ENCODE measurements at places on chromosomes 5 and 9. TPM values are rescaled to one million over a fixed set of nuclear protein-coding genes. Genes with fewer than 3 reads are reported as not detected.

GRCh38 chr5:9269014-9269413 lies 276.9 kb downstream of the SEMA5A start:
- no peak for DNase-seq

GRCh38 chr5:144183254-144183889 lies 12.7 kb downstream of the KCTD16 start:
- no peak for DNase-seq

DNA sequence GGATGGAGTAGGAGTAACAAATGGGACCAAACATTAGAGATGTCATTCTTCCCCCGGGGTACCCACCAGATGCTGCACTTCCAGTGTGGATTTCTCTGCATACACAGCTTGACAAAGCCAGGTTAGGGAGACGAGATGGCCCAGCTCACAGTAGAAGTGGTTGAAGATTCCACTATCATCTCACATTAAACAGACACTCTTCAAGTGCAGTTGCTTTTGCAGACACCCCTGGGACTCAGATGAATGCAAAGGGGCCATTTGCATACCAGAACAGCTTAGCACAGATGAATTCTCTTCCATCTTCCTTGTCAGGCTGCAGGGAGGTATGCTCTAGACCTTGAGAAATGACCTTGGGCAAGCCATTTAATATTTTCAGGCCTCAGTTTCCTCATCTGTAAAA lies 12.6 kb upstream of the C5orf58 start:
- DNase-seq = no peak

SAXO1 gene
- total RNA-seq = 0.08 TPM
